NCI-H2081 (cell line): ENCODE measurements at places on chromosomes 16 and 17.

DNA sequence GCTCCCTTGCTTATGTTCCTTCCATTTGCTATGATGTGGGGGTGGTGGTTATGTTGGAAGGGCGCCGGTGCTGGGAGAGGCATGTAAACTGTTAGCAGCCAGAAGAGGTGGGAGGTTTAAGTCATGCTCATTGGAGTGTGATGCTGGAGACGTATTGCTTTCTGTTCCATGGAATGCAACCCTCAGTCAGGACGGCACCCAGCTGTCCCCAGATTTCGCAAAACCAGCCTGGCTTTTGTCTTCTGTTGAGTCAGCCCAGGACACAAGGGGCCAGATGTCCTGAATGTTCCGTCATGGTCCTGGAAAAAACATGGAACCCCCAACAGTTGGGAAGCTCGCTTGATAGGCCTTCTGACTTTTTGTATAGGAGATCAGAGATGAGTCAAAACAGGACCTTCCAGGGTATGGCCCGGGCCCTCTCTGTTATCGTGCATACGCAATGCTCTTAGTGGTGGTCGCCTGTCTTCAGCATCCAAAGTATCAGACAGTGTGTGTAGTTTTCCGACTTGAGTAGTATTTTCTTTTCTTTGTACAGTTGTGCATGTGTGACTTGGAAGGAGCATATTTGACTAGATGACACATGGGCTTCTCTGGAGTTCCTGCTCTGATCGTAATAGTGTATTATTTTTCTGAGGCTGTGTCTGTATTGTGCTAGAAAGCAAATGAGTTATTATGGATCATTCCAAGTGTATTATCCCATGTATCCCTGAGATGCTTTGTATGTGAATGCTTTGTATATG, 201.9 kb downstream of the SNX29 start:
- no peak for DNase-seq

DNA sequence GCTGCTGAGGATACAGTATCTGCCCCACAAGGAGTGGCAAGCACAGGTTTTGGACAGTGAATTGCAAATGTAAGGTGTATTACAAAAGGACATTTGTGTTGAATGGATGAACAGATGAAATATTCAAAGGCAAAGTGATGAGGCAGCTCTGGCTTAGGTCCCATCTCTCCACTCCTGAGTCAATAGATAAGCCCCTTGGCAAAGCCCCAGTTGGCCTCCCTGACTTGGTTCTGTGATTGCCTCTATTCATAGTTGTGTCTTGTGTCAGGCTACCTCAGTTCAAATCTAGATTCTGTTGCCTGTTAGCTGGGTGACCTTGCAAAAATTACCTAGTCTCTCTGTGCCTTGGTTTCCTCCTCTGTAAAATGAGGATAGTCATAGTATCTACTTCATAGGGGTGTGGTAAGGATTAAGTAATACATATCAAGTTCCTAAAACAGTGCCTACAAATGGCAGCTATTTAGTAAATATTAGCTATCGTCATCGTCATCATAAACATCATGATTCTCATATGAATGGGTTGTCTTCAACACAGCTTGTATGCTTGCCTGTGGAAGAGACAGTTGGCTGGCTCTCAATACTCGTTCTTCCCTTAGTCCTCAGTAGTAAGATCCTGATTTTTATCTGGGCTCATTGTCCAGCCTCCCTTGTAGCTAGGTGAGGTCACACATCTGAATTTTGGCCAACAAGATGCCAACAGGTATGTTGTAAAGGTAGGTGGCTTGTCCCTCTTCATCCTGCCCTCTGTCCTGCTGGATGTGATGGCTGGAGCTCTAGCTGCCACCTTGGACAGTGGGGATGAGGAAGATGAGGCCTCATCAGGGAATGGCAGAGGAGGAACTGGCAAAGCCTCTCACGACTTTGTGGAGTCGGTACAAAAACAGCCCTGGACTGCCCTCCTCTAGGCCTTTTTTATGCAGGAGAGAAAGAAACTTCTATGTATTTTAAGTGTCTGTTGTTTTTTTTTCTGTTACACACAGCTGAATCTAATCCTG, 2.1 kb upstream of the MFAP4 start:
- DNase-seq = no peak

DNA sequence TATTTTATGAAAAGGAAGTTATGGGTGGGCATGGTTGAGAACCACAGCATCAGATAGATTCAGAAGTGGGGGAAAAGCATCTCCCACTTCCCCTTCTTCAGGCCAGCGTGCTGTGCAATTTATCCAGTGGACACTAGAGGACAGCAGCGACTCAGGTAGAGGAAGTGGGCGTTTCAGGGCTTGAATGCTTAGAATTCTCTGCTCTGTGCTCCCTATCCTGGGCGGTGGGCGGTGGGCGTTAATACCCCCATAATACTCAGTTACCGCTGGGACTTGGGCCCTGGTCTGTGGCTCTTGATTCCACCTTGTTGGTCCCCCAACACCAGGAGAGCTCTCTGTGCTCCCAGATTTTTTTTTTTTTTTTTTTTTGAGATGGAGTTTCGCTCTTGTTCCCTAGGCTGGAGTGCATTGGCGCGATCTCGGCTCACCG, 3.7 kb upstream of the LYZL6 start:
- peak; percentile 70 for DNase-seq

DNA sequence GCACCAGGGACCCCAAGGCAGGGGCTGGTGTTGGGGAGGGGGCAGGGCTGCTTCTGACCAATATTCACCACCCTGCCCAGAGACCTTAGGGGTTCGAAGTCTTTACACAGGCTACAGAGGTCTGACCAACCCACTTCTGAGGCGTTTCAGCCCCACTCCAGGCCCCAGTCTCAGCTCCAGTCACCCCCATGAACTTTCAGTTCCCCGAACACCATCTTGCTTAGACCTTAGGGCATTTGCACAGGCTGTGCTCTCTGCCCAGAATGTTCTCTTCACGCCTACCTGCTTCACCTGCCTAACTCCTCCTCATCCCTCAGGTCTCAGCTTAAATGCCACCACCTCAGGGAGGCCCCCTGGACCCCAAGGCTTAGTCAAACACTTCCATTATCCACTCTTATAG, 25.8 kb upstream of the CPNE2 start:
- DNase-seq = no peak

DNA sequence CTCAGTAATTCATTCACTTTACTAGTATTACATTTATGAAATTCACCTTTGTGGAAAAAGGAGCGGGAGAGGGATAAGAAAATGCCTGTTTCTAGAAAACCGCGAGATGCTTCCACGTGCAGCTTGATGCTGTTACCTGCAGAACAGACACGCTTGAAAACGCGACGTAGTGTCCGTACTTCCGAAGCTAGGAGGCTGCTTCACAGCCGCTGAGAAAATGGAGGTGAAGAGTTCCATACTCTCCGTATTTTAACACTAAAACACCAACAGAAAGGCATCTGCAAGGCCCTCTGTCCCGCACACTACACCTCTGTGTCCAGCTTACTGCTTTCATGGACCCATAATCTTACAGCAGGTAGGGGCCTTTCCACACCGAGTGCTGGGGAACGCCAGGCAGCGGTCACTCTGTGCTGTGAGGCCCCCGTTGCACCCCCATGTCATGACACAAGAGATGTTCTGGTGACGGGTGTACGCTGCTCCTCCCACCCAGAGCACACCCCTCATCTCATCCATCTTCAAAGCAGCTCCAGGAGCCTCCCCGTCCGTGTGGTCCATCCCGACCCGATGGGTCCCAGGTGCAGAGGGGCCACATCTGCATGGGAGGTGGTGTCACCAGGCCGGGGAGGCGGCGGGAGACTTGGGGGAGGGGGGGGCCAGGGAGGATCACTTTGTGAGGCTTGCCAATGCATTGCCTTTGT, 40.4 kb downstream of the USP22 start:
- DNase-seq = no peak

DNA sequence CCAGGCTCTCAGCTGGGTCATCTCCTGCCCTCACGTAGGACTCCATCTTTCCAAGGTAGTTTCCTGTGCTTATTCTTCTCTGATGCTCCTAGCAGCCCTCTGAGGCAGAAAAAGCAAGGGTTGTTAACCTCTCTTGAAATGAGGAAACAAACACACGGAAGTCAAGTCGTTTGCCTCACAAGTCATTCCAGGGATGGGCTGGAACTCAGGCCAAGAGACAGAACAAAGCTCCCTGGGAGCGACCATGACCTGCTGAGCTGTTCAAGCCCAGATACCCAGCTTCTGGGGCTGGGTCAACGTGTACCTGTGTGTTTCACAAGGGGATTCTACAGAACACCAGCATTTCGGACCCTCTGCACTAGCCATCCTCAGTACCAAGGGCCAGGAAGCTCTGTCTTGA, 28.1 kb downstream of the SRL start:
- DNase-seq = no peak

DNA sequence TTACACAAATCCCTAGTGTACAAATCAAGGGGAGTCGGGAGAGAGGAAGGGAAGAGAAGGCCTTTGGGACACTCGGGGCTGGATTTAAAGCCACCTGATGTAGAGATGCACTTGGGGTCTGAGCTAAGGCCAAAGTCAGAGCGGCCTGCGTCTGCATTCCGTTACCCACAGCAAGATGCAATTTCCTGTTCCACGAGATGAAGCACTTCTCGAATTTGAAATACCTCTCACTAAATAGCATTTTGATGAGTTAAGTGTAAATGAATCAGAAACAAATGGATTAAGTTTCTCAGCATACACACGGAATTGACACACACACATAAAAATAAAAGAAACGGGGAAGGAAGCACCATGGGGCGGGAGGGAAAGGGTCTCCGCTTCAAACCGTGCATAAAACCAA, 386.0 kb downstream of the SOX9 start:
- no peak for DNase-seq

DNA sequence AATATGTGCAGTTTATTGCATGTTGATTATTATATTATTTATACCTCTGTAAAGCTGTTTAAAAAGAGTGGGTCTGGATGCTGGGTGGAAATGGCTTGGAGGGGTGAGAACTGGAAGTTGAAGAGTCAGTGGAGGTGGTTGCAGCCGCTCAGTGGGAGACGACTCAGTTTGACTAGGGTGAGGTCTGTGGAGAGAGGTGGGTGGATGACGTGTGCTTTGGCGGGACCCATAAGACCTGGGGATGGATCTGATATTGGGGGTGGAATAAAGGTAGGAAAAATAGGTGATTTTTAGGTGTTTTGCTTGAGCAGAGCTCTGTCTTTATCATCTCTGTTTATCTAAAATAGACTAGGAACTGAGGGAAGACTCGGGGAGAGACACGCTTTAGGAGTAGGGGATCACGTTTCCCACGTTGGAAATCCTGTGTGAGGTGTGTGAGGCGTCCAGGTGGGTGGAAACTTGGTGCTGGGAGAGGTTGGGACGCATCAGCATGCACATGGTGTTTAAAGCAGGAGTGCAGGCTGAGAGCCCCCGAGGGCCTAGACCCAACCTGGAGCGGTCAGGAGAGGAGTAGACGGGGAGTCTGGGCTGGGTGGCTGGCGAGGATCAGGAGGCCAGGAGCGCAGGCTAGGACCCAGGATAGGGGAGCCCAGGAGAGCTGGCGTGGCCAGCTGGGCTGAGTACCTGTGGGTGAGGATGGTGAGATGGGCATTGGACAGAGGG, 17.2 kb downstream of the NT5M start:
- DNase-seq = no peak

DNA sequence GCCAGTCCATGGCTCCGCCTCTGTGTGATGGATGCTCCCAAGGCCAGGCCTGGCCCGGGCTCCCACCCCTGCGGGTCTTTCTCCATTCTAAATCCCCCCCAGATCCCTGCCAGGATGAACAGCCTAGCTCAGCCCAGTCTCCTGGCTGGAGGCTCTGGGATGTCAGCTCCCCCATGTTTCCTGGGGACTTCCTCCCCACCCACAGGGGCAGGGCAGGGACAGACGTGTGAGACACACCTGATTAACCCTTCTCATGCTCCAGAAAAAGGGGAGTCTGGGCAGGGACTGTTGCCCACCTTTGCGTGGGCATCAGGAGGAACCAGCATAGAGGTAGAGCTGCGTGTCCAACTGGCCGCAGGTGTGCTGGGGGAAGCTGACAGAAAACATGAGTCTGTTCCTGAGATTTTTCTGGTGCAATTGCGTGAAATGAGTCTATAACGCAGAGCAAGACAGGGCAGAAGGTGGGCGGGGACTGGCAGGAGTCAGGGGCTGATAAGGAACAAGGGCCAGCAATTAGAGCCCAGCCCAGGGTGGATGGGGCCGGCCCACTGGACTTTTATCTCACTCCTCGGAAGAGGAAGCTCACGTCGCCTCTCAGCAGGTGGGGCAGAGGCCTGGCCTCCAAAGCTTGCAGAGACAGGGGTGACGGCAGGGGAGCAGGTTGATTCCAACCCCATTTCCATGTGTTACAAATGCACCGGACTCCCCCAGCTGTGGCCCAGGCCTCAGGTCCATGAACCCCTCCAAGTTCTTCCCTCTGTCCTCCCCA, 238.2 kb downstream of the RBFOX3 start:
- DNase-seq = no peak

- no peak for DNase-seq
These were observed 40.1 kb downstream of the NOS2 start for GRCh38 chr17:27760069-27760885.

GRCh38 chr16:9049241-9049640, 42.2 kb upstream of the HAPSTR1 start:
- DNase-seq = no peak

DNA sequence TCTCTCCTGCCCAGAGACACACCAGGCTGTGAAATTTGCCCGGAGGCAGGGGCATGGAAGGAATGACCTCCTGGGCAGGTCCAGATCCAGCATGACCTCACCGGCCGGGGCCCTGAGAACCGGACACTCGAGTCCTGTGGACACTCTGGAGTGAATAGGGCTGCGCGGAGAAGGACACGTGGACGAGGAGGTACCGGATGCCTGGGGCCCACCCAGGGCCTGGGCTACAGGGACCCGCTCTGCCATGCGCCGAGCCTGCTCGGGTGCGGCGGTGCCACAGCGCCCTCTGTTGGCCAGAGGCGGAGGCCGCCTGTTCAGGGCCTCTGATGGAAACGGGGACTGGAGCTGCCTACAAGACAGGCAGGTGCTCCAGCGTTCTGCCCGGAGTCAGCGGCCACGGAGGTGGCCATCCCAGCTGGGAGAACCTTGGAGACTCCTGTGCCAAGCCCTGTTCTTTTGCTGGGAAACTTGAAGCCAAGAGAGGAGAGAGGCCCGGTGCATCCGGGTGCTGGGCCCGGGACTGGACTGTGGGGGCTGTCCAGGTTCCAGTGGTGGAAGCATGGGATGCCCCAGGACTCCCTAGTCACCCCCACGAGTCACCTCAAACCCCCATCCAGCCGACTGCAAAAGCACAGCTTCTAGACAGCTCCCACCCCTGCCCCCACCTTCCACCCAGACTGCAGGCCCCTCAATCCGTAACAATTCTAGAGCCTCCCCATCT, 19.3 kb upstream of the NXPH3 start:
- peak; percentile 86 for DNase-seq

- no peak for DNase-seq
These were observed 12.6 kb upstream of the FOXJ1 start for GRCh38 chr17:76153640-76154039.

- no peak for DNase-seq
These were observed 4.4 kb upstream of the MFAP4 start for GRCh38 chr17:19391432-19391831.

- DNase-seq = no peak
These were observed 402.6 kb upstream of the KIF2B start for GRCh38 chr17:53420035-53420641.

DNA sequence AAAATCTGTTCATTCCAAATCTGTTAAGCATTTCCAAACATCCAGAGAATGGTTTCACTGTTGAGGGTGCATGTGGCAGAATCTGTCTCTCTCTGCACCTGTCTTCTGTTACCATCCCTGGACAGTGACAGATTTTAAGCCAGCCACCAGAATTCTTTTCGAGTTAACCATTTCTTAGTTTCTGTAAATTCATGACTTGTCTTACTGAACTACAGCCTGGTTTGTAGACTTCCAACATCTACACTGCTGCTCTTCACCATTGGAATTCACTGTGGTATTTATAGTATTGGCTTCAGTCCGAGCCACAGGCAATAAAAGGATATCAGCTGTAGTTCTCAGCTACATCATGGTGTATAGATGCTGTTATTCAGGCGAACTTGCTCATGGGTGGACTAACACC, 47.6 kb downstream of the GOSR1 start:
- no peak for DNase-seq
